ENCODE measurements at places on chromosomes 6 and 20. TPM values are rescaled to one million over a fixed set of nuclear protein-coding genes. Genes with fewer than 3 reads are reported as not detected.

Gene DACT2
- total RNA-seq: not detected

Gene MUC22
- total RNA-seq: not detected

Gene SOBP
- 0.05 TPM for total RNA-seq

Gene KIF6
- total RNA-seq: 0.10 TPM

Gene GSTA2
- total RNA-seq: not detected

Gene GMDS
- 13.8 TPM for total RNA-seq

Gene LAMA5
- total RNA-seq: 180 TPM

Gene PRIM2
- total RNA-seq: 21.7 TPM

Gene F13A1
- total RNA-seq: not detected

Gene RPS21
- total RNA-seq: 4,801 TPM

Gene DOP1A
- 14.6 TPM for total RNA-seq

Gene SMOC2
- not detected for total RNA-seq

Gene UNC93A
- not detected for total RNA-seq

Gene FNDC11
- 0.80 TPM for total RNA-seq

Gene LY6G6D
- not detected for total RNA-seq

Gene ETV7
- 1.7 TPM for total RNA-seq

Gene SMPDL3A
- 4.2 TPM for total RNA-seq

Gene SOX18
- 25.2 TPM for total RNA-seq

Gene OPN5
- total RNA-seq: not detected

Gene TFAP2C
- not detected for total RNA-seq

Gene SUMO4
- total RNA-seq: not detected

Gene EGFL8
- total RNA-seq: 2.3 TPM

Gene SYNCRIP
- 88.4 TPM for total RNA-seq

Gene MEI4
- not detected for total RNA-seq

Gene BPIFB4
- not detected for total RNA-seq

Gene ECT2L
- not detected for total RNA-seq

Gene KHDC1
- 0.80 TPM for total RNA-seq

Gene ULBP3
- 12.5 TPM for total RNA-seq

Gene SPDEF
- not detected for total RNA-seq

Gene EYA2
- total RNA-seq: not detected

Gene MAPK13
- total RNA-seq: 5.9 TPM

Gene MRAP2
- total RNA-seq: 0.39 TPM

Gene TCP11
- total RNA-seq: not detected

Gene LHFPL5
- total RNA-seq: not detected

Gene IL17F
- not detected for total RNA-seq

Gene GTSF1L
- total RNA-seq: not detected

Gene SPTLC3
- total RNA-seq: 0.33 TPM

Gene RAMACL
- 0.20 TPM for total RNA-seq

Gene REM1
- not detected for total RNA-seq
